ENCODE measurements at places on chromosomes 11 and 22. TPM values are rescaled to one million over a fixed set of nuclear protein-coding genes. Genes with fewer than 3 reads are reported as not detected.

KDM4D gene
- total RNA-seq = 0.59 TPM

MS4A12 gene
- not detected for total RNA-seq

EFCAB6 gene
- 1.5 TPM for total RNA-seq

CFAP300 gene
- total RNA-seq = 0.20 TPM

AMPD3 gene
- total RNA-seq = 3.7 TPM

TRIM48 gene
- not detected for total RNA-seq

APOL5 gene
- not detected for total RNA-seq

OR51B5 gene
- total RNA-seq = not detected

SYT7 gene
- 32.5 TPM for total RNA-seq

- no peak for DNase-seq
These were observed 28.2 kb downstream of the KCTD17 start for GRCh38 chr22:37079668-37080171.

- DNase-seq = no peak
These were observed 257.7 kb upstream of the CCDC90B start for GRCh38 chr11:83543706-83544439.

DNA sequence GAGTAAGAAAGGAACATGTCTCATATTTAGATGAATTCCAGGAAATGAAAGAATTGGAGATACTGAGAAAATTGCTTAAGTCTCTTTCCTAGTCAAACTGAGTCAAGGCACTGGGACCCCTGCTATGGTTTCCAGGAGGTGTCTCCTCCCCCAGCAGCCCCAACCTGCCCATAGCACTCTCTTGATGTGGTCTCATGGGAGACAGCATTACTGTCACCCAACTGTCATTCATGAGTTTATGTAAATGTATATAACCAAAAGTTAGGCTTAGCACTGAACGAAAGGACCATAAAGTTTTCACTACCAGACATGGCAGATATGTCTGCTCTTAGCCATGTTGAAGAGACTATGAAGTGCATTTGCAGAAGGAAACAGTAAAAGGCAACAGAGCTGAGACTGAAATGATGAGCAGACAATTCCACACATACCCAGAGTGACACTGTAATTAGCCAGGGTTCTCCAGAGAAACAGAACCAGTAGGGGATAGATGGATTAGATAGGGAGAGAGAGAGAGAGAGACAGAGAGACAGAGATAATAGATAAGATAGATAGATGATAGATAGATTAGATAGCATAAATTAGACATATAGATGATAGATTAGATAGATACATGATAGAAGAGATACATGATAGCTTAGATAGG, 328.1 kb downstream of the BRD1 start:
- DNase-seq = no peak

GRCh38 chr11:126628790-126629621, 273.5 kb downstream of the ST3GAL4 start:
- no peak for DNase-seq

DNA sequence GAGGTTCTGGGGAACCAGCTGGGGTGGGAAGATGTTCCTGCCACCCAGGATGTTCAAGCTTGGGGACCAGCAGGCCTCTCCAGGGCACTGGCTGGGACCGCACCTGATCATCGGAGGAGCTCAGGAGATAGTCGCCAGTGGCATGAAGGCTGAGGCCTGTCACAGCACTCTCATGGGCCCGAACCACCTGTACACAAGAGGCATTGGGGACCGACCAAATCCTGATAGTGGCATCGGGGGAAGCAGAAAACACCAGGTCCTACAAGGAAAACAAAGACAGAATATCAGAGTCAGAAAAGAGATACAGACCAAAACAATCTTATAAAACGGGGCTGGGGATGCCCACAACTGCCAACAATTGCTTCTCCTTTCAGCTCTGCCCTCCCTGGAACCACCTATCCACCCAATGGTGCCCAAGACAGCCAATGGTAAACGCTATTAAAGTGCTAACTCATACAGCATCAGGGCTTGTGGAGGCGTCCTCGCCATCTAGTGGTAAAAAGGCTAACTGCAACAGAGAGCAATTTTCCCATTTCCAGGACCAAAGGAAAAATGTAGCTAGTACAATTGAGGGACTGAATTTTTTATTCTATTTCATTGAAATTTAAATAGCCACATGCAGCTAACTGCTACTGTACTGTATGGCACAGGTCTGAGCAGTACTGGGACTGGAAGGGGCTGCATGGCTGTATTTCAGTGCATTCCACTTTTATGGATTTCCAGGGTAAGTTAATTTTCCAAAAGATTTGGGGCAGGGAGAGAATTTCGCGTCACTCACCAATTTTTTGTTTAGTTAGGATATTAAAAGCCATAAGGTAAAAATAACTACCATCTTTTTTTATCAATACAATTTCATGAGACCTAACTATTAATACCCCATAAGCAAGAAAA, 7.1 kb downstream of the PRPF19 start:
- DNase-seq = no peak

DNA sequence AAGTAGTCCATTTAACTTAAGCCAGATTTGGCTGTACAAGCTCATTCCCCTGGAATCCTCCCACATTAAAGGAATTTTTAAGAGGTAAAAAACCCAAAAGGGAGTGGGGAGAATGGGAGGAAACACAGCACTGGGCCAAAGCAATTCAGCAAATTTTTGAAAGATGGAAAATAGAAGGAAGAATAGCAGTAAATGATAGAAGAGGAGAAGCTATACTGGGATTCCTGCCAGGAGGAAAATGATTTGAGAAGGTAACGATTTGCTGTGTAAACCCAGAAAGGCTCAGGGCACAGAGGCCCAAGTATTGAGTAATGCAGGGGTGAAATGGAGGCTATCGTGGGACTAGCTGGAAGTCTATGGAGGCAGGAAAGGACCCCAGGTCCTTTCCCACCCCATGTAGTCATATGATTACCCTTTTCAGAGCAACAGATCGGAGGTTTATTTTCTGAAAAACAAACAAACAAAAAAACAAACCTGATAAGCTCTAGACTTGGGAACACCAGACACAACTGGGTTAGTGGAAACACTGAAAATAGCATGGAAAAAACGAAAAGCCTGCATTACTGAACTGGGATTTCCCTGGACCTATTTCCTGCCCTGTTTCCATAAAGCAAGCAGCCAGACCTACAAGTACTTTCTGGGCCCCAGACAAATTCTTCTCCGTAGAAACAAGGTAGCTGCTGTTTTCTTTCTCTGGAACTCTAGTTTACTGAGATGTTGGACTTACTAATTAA, 140.0 kb downstream of the SWAP70 start:
- no peak for DNase-seq

GRCh38 chr22:34798605-34799004, 267.4 kb upstream of the ISX start:
- DNase-seq = no peak

DNA sequence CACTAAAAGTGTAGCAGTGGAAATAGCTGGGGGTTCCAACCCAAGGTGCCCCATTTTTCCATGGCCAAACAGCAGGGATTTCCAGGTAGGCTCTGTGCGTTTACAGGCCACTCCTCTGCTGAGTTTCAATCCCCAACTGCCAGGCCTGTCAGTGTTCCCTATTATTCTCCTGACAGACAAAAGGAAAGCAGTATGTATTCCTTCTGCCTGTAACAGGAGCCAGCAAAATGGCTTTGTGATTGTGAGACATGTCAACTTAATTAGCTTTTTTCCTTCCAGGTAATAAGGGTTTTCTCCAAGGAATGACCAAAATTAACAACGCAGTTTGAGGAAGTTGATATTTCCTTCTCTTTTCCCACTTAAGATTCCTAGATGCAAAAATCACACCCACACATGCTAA, 277.1 kb upstream of the MPPED2 start:
- no peak for DNase-seq

DNA sequence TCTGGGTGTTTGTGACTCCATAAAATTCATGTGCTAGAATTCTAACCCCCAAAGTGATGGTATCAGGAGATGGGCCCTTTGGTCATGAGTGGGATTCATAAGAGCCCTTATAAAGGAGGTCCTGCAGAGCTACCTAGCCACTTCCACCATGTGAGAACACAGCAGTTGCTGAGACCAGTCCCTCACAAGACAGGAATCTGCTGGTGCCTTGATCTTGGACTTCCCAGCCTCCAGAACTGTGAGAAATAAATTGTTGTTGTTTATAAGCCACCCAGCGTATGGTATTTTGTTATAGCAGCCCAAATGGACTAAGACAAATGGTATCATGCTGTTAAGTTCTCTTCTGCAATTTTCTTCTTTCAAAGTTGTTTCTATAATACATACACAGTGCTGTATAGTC, 1.5 kb upstream of the PLAAT5 start:
- DNase-seq = no peak

GRCh38 chr11:65440831-65441499, 18.4 kb downstream of the NEAT1 start:
- DNase-seq = no peak

All from left ventricle myocardium superior (tissue), 1 donor.